ENCODE measurements at places on chromosomes 4 and X.

DNA sequence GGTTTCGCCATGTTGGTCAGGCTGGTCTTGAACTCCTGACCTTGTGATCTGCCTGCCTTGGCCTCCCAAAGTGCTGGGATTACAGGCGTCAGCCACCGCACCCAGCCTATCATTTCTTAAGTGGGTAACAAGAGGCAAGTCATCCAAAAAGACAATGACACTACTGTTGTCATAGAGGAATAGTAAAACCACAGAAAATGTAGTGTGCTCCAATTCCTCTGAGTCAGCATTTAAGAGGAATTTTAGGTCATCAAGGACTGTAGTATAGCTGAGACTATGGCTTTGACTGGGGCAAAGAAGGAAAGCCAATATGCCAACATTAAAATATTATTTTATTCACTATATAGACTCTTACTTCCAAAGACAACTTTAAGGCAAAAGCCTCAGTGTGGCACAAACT, 48.4 kb downstream of the ATP8A1 start:
- no peak for DNase-seq

DNA sequence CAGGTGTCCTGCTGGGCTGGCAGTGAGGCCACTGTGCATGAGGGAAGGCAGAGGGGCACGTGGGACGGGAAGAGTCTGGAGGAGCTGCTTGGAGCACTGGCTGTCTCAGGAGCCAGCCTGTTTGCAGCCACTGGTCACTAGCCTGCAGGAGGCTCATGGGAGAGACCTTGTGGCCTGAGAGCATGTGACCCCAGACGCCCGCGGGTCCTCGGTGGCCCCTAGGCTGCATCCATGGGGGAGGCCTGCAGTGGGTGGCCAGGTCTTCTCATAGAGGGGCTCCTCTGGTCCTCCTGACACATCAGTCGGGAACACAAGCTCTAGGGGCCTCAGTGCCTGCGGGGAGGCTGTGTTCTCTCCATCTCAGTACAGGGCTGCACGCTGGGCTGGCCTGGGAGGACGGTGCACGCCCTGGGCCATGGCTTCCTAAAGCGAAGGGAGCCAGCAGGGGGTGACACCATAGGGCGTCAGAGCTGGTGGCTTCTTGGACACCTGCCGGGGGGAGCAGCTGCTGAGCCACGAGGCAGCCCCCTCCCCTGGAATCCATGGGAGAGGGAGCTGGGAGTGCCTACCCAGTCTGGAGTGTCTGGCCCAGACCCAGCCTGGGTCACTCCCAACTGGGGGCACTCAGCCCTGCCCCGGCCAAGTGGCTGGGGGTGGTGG, 12.3 kb downstream of the NAT8L start:
- DNase-seq, result no peak

GRCh38 chrX:68941385-68941952, 112.6 kb downstream of the EFNB1 start:
- no peak for DNase-seq

DNA sequence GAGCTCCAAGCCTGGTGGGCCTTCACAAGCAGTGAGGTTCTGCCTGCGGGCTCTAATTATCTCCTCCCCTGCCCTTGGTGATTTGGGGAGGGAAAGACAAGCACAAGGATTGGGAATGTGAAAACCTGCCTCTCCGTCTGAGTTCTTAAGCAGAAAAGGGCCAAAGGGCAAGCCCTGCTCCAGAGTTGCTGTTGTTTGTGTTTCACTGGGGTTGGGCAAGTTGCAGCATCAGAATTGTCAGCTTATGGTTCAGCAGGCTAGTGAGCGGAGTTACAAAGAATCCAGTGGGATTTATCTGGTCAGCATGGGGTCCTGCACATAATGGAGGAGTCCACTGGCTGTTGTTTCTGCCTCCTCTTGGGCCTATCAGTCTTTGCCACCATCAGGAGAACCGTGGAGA, 60.5 kb downstream of the NHS start:
- DNase-seq, result no peak

- no peak for DNase-seq
These were observed 43.3 kb upstream of the CTAG2 start for GRCh38 chrX:154696676-154697045.

GRCh38 chr4:163810755-163811154, 316.3 kb downstream of the TMA16 start:
- no peak for DNase-seq

- no peak for DNase-seq
These were observed 48.3 kb downstream of the PDE5A start for GRCh38 chr4:119580293-119580692.

- no peak for DNase-seq
These were observed 301.7 kb downstream of the ADGRL3 start for GRCh38 chr4:61501812-61502211.

- DNase-seq, result no peak
These were observed 21.0 kb upstream of the THOC2 start for GRCh38 chrX:123753656-123754350.

DNA sequence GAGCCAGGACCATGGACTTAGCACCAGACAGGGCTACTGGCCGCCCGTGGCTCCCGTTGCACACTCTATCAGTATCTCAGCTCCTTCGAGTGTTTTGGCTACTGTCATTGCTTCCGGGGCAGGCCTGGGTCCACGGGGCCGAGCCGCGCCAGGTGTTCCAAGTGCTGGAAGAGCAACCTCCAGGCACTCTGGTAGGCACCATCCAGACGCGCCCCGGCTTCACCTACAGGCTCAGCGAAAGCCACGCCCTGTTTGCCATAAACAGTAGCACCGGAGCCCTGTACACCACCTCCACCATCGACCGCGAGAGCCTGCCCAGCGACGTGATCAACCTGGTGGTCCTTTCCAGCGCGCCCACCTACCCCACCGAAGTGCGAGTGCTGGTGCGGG, 1.6 kb downstream of the FAT4 start:
- DNase-seq, result no peak

DNA sequence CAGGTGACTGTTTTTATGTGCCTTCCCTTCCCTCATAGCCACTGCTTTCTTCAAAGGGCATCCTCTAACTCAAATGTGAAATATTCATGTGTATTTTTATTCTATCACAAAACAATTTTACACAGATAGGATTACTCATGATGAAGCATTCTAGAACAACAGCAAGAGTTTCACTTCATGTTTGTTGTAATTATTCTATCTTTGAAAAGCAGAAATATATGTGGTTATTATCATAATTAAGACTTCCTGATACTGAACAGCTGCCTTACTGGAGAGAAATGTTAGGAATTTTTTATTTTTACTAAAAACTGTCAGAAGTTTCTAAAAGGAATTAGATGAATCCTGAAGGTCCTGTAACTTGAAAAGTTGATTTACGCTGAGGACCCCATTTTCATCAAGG, 229.1 kb downstream of the PALLD start:
- no peak for DNase-seq

DNA sequence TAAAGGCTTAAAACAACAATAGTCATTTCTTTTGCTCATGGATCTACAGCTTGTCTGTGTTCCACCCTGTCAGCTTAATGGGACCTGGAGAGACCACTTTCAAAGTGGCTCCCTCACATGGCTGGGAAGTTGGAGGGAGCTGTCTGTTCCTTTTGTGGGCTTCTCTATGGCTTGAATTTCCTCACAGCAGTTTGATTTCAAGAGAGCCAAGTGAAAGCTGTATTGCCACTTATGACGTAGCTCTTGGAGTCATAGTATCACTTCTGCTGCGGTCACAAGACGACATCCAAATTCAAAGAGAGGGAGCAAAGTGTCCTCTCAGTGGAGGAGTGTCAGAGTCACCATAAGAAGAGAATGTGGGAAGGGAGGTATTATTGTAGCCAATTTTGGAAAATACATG, 22.7 kb upstream of the ACSL1 start:
- DNase-seq, result no peak

DNA sequence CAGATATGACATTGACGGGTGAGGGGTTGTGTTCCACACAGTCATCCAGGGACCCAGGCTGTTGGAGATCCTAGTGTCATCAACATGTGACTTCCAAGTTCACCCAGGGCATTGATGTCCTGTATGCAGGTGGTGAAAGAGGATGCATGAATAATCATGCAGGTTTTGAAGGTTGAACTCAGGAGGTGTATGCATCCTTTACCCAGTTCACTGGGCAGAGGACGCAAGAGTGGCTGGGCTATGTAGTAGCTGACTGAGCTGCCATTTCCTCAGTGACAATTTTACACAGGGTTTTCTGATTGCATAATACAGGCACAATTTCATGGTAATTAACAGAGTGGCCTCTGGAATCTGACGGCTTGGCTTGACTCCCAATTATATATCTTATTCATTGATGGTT, 323.0 kb downstream of the HS3ST1 start:
- DNase-seq, result no peak

DNA sequence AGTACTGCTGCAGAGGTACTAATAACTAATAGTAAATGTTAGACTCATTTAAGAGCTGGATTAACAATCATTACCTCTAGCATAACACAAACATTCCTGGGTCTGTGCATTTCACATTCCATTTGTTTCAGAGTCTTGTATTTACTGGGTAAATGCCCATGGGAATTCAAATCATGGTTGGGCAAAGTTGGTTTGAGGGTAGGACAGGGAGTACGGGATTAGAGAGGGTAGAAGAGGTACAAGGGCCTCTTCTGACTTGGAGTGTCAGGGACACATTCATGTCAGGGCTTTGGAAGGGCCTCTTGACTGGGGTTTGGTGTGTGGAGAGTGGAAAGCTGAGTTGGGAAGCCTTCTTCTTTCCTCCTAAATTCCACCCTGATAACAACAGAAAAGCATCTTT, 65.9 kb downstream of the WWC2 start:
- DNase-seq, result no peak

DNA sequence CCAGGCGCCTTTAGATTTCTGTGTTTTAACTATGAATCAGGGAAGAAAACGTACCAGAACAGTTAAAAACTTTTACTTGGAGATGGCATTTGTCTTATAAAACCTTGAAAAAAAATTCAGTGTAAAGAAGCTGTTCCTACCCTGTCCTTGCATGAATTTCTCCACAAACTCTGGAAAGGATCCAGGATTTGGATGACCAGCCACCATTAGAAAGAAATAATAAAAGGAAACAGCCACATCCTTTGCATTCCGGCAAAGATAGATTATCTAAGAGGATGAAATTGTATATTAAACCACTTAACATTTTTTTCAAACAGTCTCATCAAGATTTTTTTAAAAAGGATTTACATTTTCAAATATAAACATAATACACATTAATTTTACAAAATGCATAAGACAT, 10.6 kb downstream of the SULT1E1 start:
- DNase-seq, result no peak

DNA sequence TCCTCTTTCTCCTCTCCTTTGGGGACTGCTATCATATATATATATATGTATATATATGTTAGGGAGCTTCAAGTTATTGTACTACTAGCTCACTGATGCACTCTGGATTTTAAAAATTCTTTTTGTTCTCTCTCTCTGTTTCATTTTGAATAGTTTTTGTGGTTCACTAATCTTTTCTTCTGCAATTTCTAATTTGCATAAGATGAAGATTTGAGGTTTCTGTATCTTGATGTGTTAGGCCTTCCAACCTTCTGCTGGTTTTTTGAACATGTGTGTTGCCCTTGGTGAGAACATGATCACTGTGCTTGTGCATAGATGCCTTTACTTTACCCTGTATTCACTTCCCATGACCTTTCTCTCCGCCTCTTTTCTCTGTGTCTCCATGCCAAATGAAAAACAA, 7.8 kb upstream of the ZNF718 start:
- DNase-seq, result no peak

- DNase-seq, result no peak
These were observed 949.5 kb downstream of the RAB28 start for GRCh38 chr4:12534684-12535083.

DNA sequence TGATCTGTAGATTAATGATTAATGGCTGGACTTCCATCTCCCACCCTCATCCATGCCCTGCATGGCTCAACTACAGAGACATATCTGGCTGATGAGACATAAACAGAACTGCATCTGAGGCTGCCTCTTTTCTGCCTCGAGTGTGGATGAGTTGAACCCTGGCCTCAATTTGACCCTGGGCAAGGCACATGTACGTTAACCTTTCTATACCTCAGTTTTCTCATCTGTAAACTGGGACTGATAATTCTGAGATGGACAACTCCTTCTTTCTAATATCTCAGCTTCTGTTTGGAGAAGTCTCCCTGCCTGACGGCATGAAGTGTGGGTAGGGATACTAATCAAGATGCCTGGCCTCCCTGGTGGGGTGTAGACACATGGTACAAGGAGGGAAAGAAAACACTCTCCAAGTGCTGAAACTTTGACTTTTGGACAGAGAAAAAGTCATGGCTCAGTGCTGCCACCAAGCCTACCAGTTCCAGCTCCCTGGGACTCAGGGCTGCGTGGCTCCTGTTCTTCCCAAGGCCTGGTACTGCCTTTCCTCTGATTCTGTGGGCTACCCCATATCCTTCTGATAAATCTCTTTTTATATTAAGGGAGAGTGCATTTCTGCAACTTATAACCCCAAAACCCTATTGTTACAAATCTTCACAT, 64.4 kb downstream of the HAUS3 start:
- no peak for DNase-seq

DNA sequence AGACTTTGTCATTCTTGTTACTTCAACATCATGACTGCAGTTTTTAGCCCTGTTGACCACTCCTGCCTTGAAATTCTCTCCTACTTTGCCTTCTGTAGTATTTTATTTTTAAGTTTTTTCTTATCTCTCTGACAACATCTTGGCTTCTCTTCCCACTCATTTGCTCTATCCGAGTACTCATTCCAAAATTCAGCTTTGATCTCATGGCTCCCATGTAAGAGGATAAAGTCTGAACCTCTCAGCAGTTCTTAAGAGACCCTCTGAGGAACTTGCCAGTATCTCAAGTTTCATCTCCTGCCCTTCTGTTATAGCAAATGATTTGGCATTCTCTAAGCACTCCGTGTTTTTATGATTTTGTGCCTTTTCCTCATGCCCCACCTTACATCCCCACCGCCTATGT, 67.7 kb downstream of the GALNT7 start:
- DNase-seq, result no peak

GRCh38 chrX:125384867-125385266, 65.2 kb downstream of the TEX13C start:
- DNase-seq, result no peak

- DNase-seq, result no peak
These were observed 38.8 kb downstream of the BTC start for GRCh38 chr4:74755486-74755885.

- DNase-seq, result no peak
These were observed 214.3 kb upstream of the PPARGC1A start for GRCh38 chr4:24104158-24104565.

- DNase-seq, result no peak
These were observed 2.6 kb downstream of the RAB28 start for GRCh38 chr4:13481569-13481968.
